ENCODE measurements at places on chromosomes 1 and 21.

DNA sequence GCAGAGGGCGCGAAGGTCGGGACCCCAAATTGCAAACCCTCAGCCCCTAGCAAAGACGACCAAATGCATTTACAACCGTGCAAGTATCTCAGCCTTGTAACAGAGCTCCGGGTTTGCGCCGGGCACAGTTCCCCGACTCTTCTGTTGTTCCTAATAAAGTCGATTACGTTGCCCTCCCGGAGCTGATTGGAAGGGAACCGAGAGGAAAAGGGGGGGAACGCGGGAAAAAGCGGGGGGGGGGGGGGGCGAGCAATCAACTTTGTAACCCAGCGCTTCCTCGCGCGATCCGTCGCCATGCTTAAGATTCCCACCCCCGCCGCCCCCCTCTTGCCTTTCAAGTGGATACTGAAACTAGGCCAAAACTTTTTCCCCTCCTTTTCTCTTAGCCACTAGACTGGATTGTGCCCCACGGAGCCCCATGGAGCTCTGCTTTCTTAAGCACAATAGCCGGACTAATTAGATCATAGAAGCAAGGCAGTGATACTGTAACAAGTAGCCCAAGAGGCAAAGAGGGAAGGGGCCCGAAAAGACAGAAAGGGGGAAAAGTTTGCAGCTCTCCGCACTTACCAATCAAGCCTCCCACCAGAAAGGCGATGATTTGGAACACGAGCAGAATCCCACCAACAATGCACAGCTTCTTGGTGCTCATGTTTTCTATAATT is 565 bp downstream of the WLS start:
- no peak for DNase-seq

DNA sequence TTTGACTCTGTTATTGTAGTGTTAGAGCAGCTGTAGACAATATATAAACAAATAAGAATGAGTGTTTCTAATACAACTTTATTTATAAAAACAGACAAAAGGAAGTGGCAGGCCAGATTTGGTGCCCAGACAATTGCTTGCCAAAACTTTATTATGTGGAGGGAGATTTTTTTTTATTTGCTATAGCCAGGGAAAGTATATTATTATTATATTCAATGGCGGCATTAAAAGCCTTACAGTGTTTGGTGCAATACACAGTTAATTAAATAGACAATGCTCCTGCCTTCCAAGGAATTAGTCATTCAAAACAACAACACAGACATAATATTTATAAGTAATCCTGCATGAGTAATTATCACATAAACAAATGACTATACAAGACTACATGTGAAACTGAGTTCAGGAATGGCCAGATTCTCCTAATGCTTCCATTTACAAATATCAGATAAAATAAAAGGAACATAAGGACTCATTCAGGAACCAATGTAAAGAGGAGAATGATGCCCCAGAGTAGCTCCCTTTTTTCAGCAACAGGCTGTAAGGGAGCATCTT is 10.6 kb upstream of the RC3H1 start:
- no peak for DNase-seq

GRCh38 chr1:153571706-153572105 is 6.1 kb upstream of the S100A2 start:
- no peak for DNase-seq

GRCh38 chr1:61307422-61308142 is 225.2 kb downstream of the NFIA start:
- no peak for DNase-seq

GRCh38 chr21:46144464-46145070 is 10.8 kb downstream of the FTCD start:
- DNase-seq, result no peak

GRCh38 chr1:89804642-89805237 is 16.1 kb upstream of the LRRC8D start:
- DNase-seq, result peak; percentile 59

GRCh38 chr21:36643374-36644250 is 55.3 kb upstream of the SIM2 start:
- no peak for DNase-seq

DNA sequence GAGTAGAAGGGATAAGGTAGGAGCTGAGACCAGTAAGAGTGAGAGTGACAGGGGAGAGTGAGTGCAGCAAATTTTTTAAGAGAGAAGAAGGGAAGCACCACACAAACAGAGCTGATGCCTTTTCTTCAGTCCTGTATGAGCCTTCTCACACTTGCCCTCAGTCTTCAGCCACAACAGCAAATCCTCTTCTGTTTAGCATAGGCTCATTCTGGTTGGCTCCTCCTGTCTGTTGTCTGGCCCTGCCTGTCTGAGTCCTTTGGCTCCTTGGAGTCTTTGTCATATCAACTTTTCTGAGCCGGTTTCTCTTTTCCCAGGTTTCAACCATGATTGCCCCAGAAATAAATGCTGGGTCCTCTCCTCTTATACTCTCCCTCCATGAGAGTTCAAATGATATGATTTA is 12.7 kb upstream of the CASQ1 start:
- DNase-seq, result no peak

DNA sequence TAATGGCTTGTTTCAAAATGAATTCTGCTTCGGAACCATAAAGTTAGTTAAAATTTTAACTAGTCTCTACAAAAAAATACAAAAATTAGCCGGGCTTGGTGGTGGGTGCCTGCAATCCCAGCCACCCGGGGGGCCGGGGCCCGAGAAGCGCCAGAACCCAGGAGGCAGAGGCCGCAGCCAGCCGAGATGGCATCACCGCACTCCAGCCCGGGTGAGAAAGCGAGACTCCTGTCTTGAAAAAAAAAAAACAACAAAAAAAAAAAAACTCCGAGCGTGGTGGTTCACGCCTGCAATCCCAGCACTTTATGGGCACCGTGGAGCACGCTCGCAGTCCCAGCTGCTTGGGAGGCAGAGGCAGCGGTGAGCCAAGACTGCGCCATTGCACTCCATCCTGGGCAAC is 781.4 kb downstream of the BRINP3 start:
- no peak for DNase-seq

DNA sequence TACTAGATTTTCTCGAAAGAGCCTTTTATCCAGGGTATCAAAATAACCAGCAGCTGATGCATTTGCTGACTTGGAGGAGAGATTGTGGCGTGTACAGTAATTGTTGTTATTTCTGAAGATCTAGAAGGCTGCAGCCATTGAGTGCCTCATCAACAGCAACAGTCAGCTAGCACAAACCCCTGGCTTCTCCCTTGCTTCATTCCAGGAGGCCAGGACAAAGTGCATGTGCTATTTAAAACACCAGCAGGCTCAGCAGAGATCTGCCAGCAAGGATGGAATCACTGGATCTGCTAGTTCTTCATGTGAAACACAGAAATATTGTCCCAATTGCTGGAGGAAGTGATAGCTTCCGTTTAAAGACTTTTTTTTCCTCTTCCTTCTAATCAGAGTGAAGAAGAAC is 2.8 kb upstream of the NGF start:
- DNase-seq, result no peak

DNA sequence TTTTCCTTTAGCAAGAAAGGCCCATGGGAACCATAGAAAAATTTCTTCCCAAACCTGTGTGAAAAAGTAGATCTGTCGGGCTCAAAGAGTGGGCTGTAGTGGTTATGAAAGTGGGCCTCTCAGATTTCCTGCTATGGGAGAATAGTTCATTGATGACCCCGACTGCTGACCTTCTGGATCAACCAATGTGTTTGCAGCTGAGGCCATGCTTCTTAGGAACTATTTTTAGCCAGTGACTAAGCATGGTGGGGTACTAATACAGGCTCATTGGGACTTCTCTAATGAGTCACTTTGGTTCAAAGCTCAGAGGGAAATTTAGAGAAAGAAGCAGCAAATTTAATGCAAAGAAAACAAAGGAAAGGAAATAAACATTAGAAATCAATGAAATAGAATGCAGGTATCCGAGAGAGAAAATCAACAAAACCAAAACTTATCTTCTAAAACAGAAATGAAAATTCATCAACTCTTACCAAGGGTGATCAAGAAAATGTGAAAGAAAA is 12.6 kb upstream of the PSMA5 start:
- DNase-seq, result no peak

DNA sequence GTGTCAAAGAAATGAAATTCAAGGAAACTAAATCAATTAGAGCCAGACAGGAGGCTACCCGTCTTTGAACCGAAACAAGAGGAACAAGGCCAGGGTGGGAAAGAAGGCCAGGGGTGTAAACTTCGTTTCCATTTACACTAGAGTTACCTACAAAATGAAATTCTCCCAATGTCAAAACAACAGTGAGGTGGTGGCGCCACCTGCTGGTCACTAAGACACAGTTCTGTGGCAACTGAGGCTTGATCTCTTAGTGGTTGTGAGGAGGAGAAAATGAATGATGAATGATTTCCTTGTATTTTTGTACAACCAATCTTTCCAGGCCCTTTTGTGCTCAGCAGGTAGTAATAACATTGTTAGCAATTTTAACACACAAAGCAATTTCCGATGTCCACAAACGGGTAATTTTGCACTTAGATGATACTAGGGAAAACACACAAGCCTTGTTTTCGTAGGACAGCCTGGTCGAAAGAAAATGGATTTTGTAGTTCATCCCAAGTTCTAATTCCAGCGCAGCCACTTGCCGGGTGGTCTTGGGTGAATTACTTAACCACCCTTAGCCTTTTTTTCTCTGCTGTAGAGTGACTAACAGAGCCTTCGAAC is 54.8 kb upstream of the SOD1 start:
- DNase-seq, result peak; percentile 33

GRCh38 chr1:66493731-66494130 is 40.2 kb upstream of the SGIP1 start:
- DNase-seq, result no peak

DNA sequence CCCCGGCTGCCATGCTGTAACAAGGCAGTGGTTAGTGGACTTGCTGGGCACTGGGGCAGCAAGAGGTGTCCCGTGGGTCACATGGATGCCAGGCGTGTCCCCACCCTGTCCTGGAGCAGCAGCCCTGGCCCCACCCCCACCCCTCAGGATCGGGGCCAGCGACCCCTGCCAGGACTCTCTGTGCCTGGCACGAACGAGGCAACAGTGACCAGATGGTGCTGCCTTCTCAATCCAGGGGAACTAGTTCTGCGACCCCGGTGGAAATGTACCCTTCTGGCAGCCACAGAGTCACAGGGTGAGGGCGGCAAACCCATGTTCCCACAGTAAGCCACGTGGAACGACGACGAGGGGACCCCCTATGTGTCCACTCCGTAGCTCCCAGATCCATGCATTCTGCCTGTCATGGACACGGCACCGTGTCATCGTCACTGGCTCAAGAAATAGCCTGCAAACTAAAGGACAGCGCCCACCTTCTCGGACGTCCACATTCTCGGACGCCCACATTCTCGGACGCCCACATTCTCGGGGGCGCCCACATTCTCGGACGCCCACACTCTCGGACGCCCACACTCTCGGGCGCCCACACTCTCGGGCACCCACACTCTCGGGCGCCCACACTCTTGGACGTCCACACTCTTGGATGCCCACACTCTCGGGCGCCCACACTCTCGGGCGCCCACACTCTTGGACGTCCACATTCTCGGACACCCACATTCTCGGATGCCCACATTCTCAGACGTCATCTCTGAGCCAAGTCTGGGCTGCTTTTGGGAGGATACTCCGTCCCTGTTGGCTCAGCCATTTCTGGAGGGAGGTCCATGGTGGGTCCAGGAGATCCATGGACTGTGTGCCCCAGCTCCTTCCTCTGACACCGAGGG is 19.6 kb upstream of the ACTRT2 start:
- DNase-seq, result peak; percentile 6

DNA sequence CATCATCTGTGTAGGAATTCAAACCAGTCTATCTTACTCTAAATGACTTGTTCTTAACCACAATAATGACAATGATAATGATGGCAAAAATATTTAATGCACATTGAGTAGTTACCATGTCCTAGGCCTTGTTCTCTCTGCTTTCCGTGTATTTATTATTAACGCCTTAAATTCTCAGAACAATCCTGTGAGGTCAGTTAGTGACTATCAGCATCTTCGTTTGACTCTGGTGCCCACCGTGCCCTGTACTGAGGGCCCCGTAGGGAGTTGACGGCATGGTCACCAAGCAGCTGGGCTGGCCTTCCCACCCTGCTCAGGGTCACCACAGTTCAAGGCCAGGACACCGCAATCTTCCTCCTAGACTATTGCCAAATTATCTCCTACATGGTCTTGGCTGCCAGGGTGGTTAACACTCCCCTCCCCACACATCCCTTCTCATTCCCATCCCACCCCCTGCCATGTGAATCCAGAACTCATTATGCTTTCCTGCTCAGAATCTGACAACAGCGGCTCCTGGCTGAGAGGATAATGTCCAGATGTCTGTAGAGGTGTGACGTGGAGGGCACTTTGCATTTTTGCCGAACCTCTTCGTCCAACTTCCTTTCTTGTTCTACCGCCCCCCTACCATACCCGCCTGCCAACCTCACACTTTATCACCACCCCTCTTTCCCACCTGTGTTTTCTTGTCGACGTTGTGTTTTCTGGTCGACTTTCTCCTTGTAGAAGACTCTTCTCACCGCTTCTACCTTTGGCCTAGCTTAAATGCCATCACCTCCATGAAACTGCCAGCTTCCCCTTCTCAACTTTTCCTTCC is 33.4 kb downstream of the IGFN1 start:
- DNase-seq, result no peak

DNA sequence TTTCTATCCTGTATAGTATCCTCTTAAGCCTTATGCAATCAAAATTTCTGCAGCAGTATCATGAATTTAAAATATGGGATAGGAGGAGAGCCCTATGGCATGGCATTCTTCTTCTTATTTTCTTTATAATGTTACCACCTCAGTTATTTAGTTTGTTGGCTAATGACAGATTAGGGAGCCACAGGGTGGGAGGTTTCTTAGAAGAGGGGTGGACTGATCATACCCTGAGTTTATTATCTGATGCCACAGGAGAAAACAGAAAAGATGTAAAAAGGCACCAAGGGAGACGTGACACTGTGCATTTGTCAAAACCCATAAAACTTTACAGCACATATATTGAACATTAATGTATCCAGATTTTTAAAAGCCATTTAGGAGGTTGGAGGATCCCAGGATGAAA is 66.9 kb downstream of the LRRC8D start:
- DNase-seq, result no peak

Measured in activated B cell treated with CpG ODN at 0.5 μM for 24 hours (primary cell).